A549 treated with dexamethasone at 1 μM for 4 hours (cell line): ENCODE measurements at places on chromosomes 2 and 18. TPM values are rescaled to one million over a fixed set of nuclear protein-coding genes. Genes with fewer than 3 reads are reported as not detected.

Gene SH3RF3
- total RNA-seq = 0.53 to 0.91 TPM (median 0.75 TPM) in 5 replicates

Gene ERMN
- total RNA-seq = not detected in 5 replicates

Gene TPO
- total RNA-seq = 0.12 to 0.20 TPM (median 0.17 TPM) in 4 of 5 replicates, not detected in the other

Gene PXDN
- total RNA-seq = 12.3 to 21.6 TPM (median 20.2 TPM) in 5 replicates

Gene AGXT
- total RNA-seq = not detected in 5 replicates

Gene COLEC11
- total RNA-seq = 0.47 to 0.83 TPM (median 0.69 TPM) in 5 replicates

Gene COL3A1
- total RNA-seq = 0.12 to 0.27 TPM (median 0.21 TPM) in 5 replicates

Gene MYL1
- not detected in 5 replicates for total RNA-seq

Gene LHCGR
- total RNA-seq = not detected in 5 replicates

Gene MEIS1
- 1.4 to 2.4 TPM (median 1.8 TPM) in 5 replicates for total RNA-seq

Gene EHBP1
- 36.1 to 50.1 TPM (median 45.7 TPM) in 5 replicates for total RNA-seq

Gene TCF23
- not detected in 5 replicates for total RNA-seq

Gene SGPP2
- total RNA-seq = 0.46 to 0.84 TPM (median 0.51 TPM) in 5 replicates

Gene CRYGD
- total RNA-seq = not detected in 5 replicates

Gene ANKRD23
- 0.46 to 2.5 TPM (median 1.5 TPM) in 5 replicates for total RNA-seq

Gene CTAGE1
- total RNA-seq = not detected in 5 replicates

Gene STARD6
- 0.21 TPM in 1 of 5 replicates, not detected in the others for total RNA-seq

Gene LRATD1
- 0.06 to 0.11 TPM (median 0.09 TPM) in 5 replicates for total RNA-seq

Gene SLC4A5
- total RNA-seq = 0.15 to 0.34 TPM (median 0.28 TPM) in 5 replicates
